ENCODE measurements at places on chromosomes 12 and 14.
A peak's percentile ranks its signal among the peaks of the same experiment; 100 is the strongest.

- DNase-seq: no peak
Observed at GRCh38 chr14:28784096-28785048, 17.8 kb downstream of the FOXG1 start.

- no peak for DNase-seq
Observed at GRCh38 chr12:43921666-43922337, 85.9 kb downstream of the TMEM117 start.

- DNase-seq: no peak
Observed at GRCh38 chr12:19196959-19197630, 67.6 kb downstream of the PLEKHA5 start.

DNA sequence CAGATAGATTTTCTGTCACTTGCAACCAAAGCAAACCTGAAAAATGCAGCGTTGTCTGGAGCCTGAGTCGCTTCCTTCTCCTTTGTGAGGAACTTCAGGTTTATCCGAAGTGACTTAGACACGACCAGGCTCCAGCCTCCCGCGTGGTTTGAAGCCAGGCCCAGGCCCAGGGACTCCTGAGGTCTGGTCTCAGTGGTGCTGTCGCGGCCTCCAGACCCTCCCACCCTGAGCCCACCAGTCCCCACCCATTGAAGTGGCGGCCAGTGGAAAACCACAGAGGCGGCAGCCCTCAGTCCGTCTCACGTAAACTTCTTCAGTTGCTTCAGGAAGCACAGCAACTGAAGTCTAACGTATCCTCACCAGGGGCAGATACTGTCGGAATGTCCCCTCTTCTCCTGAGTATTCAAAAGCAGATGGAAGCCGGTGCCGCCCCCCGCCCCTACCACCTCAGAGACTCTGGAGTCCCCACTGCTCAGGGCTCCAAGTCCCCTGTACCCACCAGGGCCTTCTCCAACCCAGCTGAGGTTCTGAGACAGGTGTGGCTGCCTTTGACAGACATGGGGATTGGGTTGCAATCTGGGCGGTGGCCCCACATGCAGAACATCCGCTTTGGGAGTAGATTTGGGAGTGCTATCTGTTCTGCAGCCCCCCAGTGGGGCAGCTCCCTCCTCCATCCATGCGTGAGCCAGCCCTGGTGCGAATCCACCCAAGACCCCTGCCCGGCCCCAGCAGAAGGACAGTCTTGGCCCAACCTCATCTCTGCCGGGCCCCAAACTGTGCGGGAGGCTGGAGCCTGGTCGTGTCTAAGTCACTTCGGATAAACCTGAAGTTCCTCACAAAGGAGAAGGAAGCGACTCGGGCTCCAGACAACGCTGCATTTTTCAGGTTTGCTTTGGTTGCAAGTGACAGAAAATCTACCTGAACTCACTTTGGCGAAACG, 26.6 kb upstream of the GALNT9 start:
- DNase-seq: no peak

DNA sequence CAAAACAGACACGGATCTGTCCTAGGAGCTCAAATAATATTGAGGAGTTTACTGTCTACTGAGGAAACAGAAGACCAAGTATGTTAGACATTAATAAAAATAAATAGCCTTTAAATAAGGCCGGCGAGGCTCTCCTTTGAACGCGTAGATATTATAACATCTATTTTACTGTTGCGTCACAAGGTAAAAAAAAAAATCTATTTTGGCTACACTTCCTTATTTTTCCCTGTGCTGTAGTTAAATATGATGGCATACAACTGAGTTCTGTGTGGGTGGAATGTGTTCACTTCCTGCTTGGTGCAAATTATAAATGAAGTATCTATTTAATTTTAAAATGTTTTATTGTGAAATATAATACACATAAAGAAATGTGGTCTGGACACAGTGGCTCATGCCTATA, 17.2 kb upstream of the RAD52 start:
- no peak for DNase-seq

DNA sequence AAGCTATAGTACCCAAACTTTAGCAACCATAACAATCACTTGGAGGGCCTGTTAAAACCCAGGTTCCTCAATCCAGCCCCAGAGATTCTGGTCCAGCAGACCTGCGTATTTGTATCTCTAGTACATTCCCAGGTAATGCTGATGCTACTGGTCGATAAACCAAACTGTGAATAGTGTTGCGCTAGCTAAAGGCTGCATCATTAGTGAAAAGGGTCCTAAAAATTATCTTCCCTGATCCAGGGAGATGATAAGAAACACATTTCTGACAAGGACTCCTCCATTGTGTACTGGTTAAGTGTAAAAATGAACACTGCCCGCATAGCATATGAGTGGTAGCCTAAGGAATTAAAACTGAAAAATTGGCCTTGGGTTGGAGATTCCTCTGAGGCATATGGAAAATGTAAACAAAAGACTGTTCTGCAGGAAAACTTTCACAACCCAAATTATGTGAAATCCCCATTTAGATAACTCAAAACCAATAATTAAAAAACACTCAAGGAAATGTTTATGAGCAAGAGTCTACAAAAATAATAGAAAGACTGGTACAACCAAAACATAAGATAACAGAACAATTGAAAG, 322.7 kb downstream of the CEP128 start:
- no peak for DNase-seq

GRCh38 chr12:105852951-105853350, 285.8 kb downstream of the NUAK1 start:
- DNase-seq: no peak

- DNase-seq: peak; percentile 51
Observed at GRCh38 chr14:68843471-68844209, 50.8 kb upstream of the ZFP36L1 start.
